ENCODE measurements at places on chromosomes 11 and 22. TPM values are rescaled to one million over a fixed set of nuclear protein-coding genes. Genes with fewer than 3 reads are reported as not detected.

DNA sequence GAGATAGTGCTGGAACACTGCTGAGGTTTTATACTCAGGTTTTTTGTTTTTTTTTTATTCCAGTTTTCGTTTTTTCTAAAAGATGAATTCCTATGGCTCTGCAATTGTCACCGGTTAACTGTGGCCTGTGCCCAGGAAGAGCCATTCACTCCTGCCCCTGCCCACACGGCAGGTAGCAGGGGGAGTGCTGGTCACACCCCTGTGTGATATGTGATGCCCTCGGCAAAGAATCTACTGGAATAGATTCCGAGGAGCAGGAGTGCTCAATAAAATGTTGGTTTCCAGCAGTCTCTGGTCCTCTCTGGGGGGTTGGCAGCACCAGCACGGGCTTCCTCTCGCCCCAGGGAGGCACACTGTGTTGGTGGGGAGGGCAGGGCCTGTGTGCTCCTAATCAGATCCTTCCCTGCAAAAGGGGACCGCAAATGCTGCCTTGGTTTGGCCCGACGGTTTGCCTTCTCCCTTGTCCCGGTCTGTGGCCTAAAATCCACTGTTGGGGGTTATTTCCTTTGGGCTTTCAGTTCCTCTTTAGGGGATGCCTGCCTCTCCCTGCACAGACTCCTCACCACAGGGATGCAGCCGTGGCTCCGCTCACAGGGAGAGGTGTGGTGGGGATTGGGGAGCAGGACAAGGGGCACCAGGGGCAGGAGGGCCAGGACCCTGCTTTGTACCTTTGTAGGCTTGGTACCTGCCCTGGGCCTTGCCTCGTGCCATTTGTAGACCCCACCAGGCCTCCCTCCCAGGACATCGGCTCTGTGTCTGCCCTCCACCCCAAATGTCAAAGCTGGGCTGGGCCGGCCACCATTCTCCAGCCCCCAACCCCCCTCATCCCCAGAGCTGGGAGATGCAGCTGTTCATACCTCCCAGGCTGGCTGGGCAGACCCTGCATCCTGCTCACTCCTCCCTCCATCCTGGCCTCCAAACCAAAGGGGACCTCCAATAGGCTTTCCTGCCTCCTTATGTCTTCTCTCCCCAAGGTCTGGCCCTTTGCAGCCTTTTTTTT, 13.5 kb downstream of the MCAT start:
- no peak for DNase-seq

- no peak for DNase-seq
These were observed 9.8 kb downstream of the PPP6R3 start for GRCh38 chr11:68470304-68470811.

- no peak for DNase-seq
These were observed 92.1 kb upstream of the BLID start for GRCh38 chr11:122207921-122208764.

- DNase-seq: no peak
These were observed 4.2 kb downstream of the MRGPRF start for GRCh38 chr11:69008737-69009440.

GRCh38 chr22:37266581-37267134, 15.7 kb upstream of the CYTH4 start:
- no peak for DNase-seq

DNA sequence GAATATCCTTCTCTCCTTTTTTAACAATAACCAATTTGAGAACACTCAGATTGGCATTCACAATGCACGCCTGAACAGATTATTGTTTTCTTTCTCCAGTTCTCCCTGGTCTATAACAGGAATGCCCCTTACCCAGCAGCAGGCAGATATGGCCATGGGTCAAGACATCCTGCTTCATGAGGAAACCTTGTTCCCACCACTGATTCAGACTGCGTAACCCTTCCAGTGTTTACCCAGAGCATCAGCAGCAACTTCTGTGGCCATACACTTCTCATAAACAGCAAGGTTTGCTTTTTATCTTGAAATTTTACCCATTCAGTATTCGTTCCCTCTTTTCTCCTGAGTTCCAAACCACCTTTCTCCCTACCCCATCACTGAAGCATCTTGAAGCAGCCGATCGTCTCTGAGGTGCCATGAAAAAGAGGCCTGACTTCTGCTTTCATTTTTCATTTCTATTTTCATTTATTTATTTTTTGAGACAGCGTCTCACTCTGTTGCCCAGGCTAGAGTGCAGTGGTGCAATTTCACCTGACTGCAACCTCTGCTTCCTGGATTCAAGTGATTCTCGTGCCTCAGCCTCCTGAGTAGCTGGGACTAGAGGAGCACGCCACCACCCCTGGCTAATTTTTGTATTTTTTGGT, 9.6 kb downstream of the PTS start:
- no peak for DNase-seq

DNA sequence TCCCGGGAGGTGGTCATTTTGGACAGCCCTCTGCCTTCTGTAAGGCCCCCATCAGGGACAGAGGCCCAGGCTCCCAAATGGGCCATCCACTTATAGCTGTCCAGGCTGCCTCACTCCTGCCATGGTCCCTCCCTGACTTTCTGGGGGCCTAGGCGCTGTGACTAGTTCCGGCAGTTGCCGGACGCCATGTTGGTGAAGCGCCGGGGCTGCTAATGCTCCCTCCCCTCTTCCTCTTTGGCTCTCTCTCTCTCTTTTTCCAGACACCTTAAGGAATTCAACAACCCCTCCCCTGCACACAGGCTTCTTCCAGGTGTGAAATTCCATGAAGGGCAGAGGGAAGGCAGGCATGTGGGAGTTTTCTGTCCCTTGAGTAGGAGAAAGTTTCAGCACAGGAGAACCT, 445.6 kb downstream of the SOX6 start:
- DNase-seq: no peak

- no peak for DNase-seq
These were observed 10.4 kb downstream of the TMPRSS6 start for GRCh38 chr22:37098976-37099591.

DNA sequence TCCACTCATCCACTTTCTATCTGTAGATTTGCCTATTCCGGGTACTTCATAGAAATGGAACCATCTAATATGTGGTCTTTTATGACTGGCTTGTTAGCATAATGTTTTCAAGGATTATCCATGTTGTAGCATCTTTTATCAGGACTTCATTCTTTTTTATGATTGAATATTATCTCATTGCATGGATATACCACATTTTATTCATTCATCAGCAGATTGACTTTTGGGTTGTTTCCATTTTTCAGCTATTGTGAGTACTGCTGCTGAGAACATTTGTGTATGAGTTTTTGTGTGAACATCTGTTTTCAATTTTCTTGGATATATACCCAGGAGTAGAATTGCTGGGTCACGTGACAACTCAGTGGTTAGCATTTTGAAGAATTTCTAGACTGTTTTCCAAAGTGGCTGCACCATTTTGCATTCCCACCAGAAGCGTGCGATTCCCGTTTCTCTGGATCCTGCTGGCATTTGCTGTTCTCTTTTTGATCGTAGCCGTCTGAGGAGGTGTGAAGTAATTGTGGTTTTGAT, 8.9 kb downstream of the DERL3 start:
- DNase-seq: no peak

GRCh38 chr11:128733440-128734102, 39.7 kb downstream of the FLI1 start:
- DNase-seq: peak; percentile 44

- DNase-seq: peak; percentile 91
These were observed 9.9 kb upstream of the IGLL5 start for GRCh38 chr22:22877523-22878210.

DNA sequence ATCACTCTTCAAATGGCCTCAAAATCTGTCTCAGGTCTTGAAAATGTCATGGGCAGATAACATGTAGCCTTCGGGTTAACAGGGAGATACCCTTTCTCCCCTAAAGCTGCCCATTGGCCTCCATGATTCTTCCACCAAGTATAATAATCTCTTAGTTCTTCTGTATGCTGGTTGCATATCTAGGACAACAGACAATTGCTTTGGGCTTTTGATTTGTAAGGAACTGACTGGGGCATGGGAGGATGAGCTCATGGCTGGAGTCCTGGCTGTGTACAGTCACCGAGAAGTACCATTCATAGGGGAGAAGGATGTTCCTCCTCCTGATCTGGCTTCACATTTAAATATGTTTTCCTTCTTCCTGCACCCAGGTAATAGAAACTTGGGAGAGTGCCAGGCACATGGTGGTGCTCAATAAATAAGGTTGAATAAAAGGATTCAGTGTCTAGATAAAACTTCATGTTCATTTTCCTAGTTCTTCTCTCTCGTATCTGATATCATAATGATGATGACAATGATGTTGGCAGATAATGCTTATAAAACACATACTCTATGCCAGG, 2.8 kb upstream of the AMPD3 start:
- no peak for DNase-seq

DNA sequence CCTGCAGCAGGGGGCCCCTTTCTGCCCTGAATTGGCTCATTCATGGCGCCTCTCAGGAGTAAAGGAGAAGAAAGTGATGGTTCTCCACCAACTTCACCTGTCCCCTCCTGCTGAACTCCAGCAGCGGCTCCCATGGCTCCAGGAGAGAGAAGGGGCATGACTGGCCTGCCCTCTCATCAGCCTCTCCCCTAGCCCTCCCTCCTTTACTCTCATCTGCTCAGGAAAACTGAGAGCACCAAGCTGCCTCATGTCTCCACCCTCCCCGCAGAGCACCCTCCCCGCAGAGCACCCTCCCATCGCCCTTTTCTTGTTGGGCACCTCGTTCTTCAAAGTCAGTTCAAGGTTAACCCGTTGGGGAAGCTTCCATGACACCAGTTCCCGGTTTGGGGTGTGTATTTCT, 82.1 kb upstream of the ATXN10 start:
- no peak for DNase-seq

DNA sequence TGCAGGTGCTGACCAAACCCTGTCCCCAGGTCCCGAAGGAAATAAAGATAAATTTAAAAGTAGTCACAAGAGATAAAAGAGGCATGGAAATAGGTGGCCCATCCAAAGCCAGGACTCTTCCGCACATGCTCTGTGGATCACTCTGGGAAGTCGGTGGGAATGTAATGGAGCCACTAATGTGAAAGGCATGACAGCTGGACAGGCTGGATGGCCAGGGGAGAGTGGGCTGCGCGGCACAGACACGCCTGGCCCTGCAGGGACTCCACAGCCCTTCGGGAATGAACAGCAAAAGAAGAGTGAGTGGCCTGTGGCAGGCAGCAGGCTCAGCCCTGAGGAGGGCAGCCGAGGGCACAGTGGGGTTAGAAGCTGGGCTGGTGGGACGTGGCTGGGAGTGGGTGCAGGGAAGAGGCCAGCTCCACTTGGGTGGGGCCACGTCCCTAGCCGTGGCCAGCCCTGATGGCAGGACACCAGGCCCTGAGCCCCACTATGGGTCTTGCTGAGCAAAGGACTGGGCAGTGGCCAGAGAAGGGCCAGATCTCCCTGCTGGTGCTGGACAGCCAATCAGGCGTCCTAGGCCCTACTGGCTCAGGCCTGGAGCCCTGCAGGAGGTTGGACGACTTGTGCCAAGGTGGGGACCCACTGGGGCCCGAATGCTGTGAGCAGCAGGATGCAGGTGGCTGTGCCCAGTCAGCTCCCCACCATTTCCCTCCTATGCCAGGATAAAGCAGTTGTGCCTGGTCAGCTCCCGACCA, 31.3 kb upstream of the GNB1L start:
- no peak for DNase-seq

- DNase-seq: no peak
These were observed 418.6 kb downstream of the FAM181B start for GRCh38 chr11:82315093-82315492.

GRCh38 chr11:65487467-65488272, 11.2 kb upstream of the MALAT1 start:
- no peak for DNase-seq

- no peak for DNase-seq
These were observed 4.2 kb downstream of the NOX4 start for GRCh38 chr11:89487016-89487415.

DEFB131B gene
- total RNA-seq: not detected

DKK3 gene
- 5.5 TPM for total RNA-seq

KBTBD3 gene
- 6.7 TPM for total RNA-seq

CCDC116 gene
- total RNA-seq: 0.19 TPM

UBQLN3 gene
- not detected for total RNA-seq

SYT9 gene
- total RNA-seq: not detected

TP53AIP1 gene
- not detected for total RNA-seq

JOSD1 gene
- 364 TPM for total RNA-seq

PANX3 gene
- not detected for total RNA-seq

GTSE1 gene
- total RNA-seq: 0.30 TPM

GGT5 gene
- not detected for total RNA-seq

SLC22A12 gene
- total RNA-seq: not detected

LRRC56 gene
- total RNA-seq: 3.2 TPM

PARVG gene
- 122 TPM for total RNA-seq

RAB38 gene
- 0.64 TPM for total RNA-seq

Measured in CD8-positive, alpha-beta T cell (primary cell).